ENCODE measurements at places on chromosomes 16 and 17.

DNA sequence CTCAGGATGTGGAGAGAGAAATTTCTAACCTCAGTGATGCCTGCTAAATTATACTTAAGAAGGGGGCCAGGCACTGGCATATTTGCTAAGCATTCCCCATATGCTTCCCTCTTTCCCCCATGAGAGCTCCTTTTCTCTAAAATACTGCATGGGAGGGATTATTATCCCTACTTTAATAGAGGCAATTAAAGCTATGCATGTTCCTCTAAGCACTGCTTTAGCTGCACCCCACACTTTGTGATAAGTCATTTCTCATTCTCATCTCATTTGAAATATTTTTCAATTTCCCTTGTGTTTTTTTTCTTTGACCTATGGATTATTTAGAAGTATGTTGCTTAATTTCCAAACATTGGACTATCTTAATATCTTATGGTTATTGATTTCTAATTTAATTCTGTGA lies 72.1 kb upstream of the CIBAR2 start:
- no peak for DNase-seq

- no peak for DNase-seq
Measured at GRCh38 chr16:58123896-58124600, 5.1 kb downstream of the CFAP20 start.

GRCh38 chr17:41687828-41688640 lies 651 bp upstream of the EIF1 start:
- DNase-seq: no peak

DNA sequence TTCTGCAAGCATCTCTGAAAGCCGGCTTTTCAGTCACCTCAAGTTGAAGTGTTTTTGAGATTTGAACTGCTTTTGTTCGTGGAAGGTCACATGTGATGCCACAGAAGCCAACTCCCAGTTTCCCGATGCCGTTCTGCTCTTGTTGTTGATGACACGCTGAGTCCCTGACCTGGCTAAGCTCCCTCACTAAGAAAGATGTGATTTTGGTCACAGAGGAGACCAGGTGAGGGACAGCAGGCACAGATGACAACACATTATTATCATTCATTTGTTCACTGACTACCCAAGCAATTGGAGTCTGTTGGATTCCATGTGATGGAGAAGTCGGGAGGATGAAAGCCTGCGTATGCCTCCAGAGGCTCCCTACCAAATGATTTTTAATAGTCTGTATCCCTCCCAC lies 822.4 kb upstream of the RBFOX1 start:
- DNase-seq: no peak

DNA sequence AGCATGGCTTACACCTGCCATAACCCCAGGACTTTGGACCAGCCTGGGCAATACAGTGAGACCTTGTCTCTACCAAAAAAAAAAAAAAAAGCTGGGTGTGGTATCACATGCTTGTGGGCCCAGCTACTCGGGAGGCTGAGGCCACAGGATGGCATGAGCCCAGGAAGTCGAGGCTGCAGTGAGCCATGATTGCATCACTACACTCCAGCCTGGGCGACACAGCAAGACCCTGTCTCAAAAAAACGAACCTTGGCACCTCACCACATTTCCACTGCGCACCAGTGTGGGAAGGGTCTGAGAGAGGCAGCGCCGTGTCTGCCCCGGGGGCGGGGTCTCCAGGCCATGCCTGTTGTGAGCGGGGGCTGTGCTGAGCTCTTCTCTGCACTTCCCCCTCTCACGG lies 6.3 kb downstream of the ACSF3 start:
- DNase-seq: no peak

DNA sequence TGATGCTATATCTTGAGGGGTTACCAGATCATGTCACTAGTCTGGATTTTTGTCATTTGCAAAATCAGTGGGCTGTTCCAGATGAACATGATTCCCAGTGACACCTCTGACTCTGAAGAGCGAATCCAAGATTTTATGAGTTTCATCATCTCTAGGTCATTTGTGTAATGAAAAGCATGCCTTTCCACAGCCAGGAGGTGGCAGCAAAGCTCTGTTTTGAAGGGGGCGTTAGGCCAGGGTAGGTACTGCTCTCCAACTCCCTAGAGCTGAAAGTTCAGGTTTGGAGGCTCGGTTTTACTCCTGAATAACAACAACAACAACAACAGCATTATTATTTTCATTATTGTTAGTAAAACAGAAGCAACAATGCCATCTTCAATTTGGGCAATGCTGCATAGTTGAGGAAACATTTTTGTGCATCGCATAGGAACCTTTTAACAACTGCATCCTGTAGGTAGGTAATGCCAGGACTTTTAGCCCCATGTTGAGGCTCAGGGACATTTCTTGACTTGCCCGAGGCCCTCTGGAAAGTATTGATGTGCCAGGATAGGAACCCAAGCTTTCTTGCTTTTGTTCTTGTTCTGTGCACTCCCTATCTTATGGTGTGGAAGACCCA lies 77.0 kb downstream of the MYH13 start:
- DNase-seq: no peak
